ENCODE measurements at places on chromosomes 1 and 21. TPM values are rescaled to one million over a fixed set of nuclear protein-coding genes. Genes with fewer than 3 reads are reported as not detected.

The GPR25 gene
- total RNA-seq, result not detected

The CDC7 gene
- 21.4 TPM for total RNA-seq

The HCRTR1 gene
- total RNA-seq, result not detected

The PODN gene
- total RNA-seq, result not detected

The SH3D21 gene
- total RNA-seq, result 19.4 TPM

The C4BPA gene
- total RNA-seq, result not detected

The SPATA45 gene
- total RNA-seq, result not detected

The GPR89A gene
- total RNA-seq, result 30.3 TPM

The CFHR1 gene
- not detected for total RNA-seq

The WLS gene
- total RNA-seq, result 0.19 TPM

The RGSL1 gene
- not detected for total RNA-seq

The ZFP69B gene
- total RNA-seq, result 6.3 TPM

The AUNIP gene
- 12.0 TPM for total RNA-seq

The OR2L8 gene
- not detected for total RNA-seq

The KCNJ6 gene
- total RNA-seq, result not detected

The FLG2 gene
- not detected for total RNA-seq

The TTC3 gene
- total RNA-seq, result 63.0 TPM

The SH2D1B gene
- not detected for total RNA-seq
